BE2C (cell line): ENCODE measurements at places on chromosomes 1 and 21.

- no peak for DNase-seq
Measured at GRCh38 chr1:44366371-44366975, 11.4 kb upstream of the ERI3 start.

DNA sequence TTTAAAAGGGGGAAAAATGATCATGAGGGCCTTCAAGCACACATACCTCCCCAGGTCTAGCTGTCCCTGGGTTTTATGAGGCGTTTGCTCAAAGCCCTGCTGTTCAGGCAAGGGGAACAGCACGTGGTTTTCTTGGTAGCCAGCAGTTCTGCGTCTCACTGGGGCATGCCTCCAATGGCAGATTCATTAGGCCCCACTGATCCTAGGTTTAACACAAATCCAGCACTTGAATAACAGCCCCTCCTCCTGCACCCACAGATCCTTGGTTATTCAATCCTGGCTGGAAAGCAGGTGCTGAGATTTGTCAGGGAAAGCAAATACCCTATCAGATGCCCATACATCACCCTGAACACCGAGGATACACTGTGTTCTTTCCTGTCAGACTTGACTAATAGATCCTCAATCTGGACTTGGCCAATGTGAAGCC is 106.4 kb downstream of the ZC3H11B start:
- DNase-seq: no peak

DNA sequence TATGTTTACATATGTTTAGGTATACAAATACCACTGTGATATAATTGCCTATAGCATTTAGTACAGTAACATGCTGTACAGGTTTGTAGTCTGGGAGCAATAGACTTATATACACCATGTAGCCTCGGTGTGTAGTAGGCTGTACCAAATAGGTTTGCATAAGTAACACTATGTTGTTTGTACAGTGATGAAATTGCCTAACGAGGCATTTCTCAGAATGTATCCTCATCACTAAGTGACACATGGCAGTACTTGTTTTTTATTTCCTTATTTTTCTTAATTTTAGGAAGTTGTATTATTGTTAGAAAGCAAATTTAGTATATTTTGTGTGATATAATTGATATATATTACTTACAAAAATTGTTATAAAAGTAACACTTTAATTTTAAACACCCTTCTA is 840.9 kb downstream of the LTN1 start:
- DNase-seq: no peak

GRCh38 chr1:223825767-223826748 is 19.7 kb downstream of the TP53BP2 start:
- DNase-seq: no peak

GRCh38 chr1:46721204-46721603 is 2.3 kb upstream of the EFCAB14 start:
- no peak for DNase-seq

DNA sequence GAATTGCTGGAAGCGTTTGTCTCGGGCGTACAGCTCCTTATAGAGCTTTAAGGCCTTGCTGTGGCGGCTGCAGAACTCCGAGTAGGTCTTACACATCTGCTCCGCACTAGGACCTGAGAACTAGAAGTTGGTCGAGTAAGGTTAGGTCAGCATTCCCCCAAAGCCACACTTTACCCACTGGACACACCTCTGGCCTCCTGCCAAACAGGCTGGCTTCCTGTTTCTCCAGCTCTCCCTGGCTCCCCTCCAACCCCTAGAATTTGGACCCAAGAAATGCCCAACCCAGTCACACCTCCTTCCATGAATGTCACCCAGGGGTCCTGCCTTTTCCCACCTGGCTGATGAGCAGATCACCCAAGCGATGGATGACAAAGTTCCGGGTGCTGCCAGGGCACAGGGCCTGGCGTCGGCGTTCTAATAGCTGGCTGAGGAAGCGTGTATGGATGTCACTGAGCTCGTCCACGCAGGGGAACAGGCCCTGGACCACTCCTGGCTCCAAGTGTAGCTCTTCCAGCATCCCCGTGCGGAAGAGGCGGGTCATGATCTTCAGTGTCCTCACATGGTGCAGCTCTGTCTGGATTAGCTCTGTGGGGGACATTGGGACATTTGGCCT is 15.6 kb downstream of the ARHGEF2 start:
- DNase-seq: no peak

GRCh38 chr21:37139154-37139553 is 66.1 kb downstream of the TTC3 start:
- DNase-seq: no peak

GRCh38 chr1:77015748-77016341 is 148.6 kb downstream of the ST6GALNAC5 start:
- no peak for DNase-seq

DNA sequence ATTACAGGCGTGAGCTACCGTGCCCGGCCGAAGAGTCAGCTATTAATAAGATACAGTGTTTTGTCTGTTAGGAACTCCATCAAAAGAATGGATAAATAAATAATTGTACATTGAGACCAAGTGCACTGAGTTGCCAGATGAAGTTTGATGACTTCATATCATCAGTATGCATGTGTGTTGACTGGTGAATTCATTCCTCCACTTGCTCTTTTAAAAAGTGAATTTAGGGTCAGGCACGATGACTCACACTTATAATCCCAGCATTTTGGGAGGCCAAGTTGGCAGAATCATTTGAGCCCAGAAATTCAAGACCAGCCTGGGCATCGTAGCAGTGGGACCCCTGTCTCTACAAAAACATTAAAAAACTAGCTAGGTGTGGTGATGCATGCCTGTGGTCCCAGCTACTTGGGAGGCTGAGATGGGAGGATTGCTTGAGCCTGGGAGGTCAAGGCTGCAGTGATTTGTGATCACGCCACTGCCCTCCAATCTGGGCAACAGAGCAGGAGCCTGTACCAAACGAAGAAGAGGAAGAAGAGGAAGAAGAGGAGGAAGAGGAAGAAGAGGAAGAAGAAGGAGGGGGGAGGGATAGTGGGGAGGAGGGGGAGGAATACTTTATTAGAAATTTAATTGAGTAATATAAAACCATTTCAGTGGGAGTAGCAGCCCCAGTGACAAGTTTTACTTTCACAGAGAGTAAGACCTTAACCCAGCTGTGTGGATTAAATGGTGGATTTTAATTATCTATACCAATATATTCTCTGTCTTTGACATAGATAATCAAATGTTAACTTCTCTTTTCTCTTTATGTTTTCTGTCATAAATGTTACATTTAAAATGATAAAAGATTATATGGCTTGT is 74.9 kb downstream of the CCDC18 start:
- DNase-seq: no peak

GRCh38 chr1:230463326-230463725 is 37.2 kb upstream of the PGBD5 start:
- DNase-seq: no peak

- DNase-seq: no peak
Measured at GRCh38 chr1:29688471-29689365, 452.4 kb downstream of the PTPRU start.

GRCh38 chr21:35163411-35163810 is 114.3 kb upstream of the RUNX1 start:
- no peak for DNase-seq

DNA sequence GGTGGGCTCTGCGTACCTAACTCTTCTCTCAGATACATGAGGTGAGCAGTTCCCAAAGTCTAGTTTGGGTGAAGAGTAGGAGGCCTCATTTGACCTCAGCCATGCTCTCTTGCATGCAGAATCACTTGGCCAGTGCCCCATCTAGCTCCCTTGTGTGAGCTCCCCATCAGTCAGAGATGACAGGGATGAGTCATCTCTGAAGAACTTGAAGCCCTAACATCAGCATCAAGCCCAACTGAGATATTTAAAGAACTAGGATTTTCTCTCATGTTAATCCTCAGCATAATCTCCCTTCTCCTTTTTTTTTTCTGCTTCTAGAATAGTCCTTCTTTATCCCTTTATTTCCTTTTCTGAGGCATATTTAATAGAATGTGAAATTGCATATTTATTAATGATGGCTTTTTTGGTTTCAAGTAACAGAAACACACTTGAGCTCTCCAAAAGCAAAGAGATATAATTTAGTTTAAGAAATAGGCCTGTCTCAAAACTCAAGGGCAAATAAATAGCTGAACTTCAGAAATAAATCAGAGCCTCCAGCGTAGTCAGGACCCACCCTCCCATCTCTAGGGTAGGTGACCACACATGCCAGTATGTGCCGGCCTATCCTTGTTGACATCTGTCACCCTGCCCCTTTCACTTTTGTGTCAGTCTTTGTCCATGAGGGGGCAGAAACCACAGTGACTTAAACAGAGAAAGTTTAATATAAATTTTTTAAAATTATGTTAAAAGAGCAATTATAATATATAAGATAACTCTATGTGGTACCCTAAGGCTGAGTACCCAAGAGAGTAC is 112.3 kb downstream of the TSEN15 start:
- no peak for DNase-seq

GRCh38 chr21:30979054-30979453 is 59.2 kb downstream of the KRTAP19-8 start:
- no peak for DNase-seq

DNA sequence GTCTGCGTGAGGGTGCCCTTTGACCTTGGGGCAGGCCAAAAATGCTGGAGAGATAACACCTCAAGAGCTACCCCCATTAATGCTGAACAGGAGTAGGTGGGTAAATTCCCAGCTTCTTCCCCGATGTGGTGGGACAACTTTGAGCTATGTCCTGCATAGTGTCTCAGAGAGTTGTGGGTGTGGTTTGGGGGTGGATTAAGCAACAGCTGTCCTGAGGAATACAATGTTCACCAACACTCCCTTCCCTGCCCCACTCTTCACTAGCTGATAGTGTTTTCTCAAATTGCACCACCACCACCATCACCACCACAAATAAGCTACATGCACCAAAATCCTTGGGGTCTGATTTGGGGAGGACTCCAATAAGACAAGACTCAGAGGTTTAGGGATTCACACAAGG is 258.4 kb downstream of the HLX start:
- DNase-seq: no peak

- no peak for DNase-seq
Measured at GRCh38 chr1:178263341-178263740, 169.4 kb downstream of the RASAL2 start.

DNA sequence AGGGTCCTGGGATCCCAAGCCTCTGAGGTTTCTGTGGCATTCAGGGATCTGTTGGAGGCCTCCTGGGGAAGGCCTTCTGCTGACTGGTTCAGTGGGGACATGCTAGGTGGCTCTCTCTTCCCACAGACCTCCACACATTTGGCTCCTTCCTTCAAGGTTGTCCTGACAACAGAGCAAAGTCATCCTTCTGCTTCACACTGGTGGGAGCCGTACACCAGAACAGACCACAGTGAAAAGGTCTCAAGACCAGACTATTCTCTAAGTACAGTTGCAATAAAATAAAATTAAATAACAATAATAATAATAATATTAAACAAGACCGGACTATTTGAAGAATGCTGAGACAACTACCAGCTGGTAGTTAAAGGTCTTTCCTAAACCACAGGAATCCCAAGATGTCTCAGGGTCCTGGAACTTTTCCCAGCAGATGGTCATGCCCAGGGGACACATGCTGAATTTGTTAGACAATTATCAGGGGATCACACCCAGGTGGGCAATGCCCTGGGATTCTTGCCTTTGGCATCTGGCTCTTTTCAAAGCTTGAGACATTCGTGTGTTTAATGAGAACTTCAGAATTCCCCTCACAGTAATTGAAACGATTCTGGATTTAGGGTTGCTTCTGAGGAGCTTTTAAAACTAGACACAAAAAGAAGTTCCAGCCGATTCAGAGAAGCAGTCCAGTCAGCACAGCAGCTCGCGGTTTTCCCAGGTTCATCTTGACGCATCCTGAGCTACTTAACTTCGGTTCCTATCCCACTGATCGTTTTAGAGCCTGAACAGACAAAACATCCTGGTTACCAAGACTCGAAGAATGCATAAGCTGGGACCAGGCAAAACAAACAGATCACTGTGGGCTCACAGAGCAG is 22.9 kb downstream of the HTR1D start:
- DNase-seq: no peak

DNA sequence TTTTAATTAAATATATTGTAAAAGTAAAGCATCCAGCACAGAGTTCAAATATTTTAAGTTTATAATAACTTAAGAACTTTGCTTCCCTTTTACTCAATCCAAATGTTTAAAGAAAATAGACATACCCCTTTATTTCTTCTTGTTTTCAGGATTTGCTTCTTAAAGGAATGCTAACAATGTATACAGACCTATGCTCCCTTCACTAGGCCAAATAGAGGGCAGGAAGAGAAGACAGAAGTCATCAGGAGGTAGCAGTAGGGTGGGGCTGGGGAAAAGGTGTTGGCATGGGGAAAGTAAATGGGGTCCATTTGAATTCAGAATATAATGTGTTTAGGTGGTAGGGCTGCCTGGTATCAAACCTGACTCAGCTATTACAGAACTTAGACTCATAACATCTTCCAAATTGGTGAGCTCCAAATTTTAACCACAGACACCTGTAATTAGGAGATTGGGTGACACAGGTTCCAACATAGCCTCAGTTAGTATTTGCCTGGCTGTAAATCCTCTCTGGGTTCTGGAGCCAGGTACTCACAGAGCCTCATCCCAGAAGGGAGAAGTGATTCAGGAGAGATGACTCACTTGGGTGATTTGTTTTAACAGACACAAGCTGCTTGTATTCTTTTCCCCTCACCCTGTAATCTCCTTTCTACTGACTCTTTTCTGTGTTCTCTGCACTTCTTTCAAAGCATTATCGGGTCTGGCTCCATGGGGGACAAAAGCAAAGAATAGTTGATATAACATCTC is 60.1 kb upstream of the DUSP10 start:
- DNase-seq: no peak

DNA sequence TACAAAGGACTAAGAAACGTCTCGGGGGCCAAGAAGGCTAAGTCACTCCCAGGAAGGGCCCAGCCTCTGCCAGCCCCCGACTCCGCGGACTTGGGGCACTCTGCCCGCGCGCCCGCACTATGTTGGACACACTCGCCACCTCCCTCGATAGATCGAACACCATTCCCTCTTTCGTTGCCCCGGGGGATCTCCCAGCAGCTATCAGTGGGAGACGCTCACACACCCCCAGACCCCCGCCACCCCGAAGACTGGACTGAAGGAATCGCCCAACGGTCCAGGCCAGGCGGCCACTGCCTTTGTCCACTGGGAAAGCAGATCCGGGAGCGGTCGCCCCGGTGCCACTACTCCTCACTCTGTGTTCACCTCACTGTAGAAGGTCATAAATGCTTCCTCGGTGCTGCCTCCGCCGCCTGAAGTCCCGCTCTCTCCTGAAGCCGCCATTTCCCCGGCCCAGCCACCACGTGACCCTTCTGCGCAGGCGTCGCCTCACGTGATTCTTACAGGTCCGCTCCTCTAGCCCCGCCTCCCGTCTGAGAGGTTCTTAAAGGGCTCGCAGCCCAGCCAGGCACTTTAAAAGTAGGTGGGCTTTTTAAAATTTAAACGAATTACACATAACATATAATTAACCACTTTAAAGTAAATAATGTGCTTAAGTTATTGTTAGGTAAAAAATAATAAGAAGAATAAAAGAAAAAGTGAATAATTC is at the start of gene DNAJC8:
Gene DNAJC8 (minus strand): TSS at position 472 of the 706 bp plus-strand sequence. CDS start 31 bp downstream, at position 441.
- peak; percentile 90 for DNase-seq
